ENCODE measurements at places on chromosomes 2 and 18. TPM values are rescaled to one million over a fixed set of nuclear protein-coding genes. Genes with fewer than 3 reads are reported as not detected.

The MAB21L4 gene
- total RNA-seq = 1.0 TPM

The FEV gene
- total RNA-seq = not detected

The COL6A3 gene
- total RNA-seq = 0.04 TPM

The RELCH gene
- total RNA-seq = 16.5 TPM

The ANKRD36C gene
- total RNA-seq = 16.6 TPM

The FER1L5 gene
- 0.04 TPM for total RNA-seq

The B3GNT7 gene
- total RNA-seq = 0.04 TPM

The RSAD2 gene
- not detected for total RNA-seq

The ANKRD53 gene
- total RNA-seq = 0.36 TPM

The CENPA gene
- total RNA-seq = 50.2 TPM

The EMILIN1 gene
- 87.7 TPM for total RNA-seq

The BOLL gene
- total RNA-seq = 0.38 TPM

The DSG1 gene
- not detected for total RNA-seq

The TNFRSF11A gene
- total RNA-seq = 0.08 TPM

The DSG4 gene
- not detected for total RNA-seq

The NCKAP5 gene
- total RNA-seq = not detected

The PIKFYVE gene
- 34.2 TPM for total RNA-seq

The SLC9A4 gene
- total RNA-seq = 0.04 TPM

The CYP27C1 gene
- total RNA-seq = 0.30 TPM

The ABCB11 gene
- total RNA-seq = not detected

The IL36G gene
- total RNA-seq = not detected

The DSG2 gene
- total RNA-seq = 4.8 TPM
